ENCODE measurements at places on chromosomes 16 and 17. TPM values are rescaled to one million over a fixed set of nuclear protein-coding genes. Genes with fewer than 3 reads are reported as not detected.

GRCh38 chr16:68238029-68238345 lies 2.1 kb upstream of the ESRP2 start:
- no peak for DNase-seq
- peak overlapping the region; percentile 98 for H3K27ac ChIP-seq
- no peaks in the 10 kb centered on the region for H3K36me3 ChIP-seq
- peaks cover 34% of the 10 kb centered on the region for H3K4me1 ChIP-seq
- H3K27me3 ChIP-seq, result peaks cover 31% of the 10 kb centered on the region

DNA sequence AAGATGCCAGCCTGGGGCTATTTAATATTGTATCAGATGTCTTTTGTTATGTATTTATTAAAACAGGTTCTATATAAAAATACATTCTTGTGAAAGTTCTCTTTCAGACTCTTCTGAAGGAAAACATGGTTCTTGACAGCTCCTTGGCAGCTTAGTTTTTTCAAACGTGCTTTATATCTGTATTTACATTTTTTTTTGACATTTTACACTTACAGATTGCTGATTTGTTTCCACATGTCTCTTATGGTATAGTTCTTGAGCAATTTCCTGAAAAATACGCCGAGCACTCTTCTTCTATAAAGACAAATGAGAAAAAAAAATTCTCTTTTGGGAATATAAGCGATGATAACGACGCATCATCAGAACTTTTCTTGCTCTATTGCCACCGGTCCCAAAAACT lies 9.5 kb downstream of the IGSF6 start:
- no peaks in the 10 kb centered on the region for H3K27me3 ChIP-seq
- DNase-seq, result no peak
- peak overlapping the region; percentile 59 for H3K27ac ChIP-seq

DNA sequence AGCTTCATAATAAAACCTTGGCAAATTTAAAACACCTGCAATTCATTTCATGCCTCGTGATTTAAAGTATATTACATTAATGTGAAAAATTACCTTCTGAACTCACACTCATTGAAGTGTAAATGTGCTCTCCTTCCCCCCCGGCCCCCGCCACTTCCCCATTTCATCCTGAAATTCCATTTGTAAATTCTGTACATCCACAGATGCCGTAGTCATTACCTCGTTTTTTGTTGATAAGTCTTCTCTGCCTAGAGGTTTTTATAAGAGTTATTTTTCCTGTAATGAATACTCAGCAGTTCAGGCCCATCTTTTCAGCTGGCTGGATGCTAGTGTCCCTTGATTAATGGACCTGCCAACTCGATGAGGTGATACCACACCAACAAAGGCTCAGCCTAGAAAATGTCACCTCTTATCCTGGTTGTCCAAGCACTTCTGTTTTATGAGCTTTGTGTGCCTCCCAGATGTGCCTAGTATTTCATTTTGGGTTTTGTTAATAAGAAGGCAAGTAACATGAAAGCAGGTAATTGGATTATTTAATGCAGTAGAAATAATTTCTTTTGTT lies 64.8 kb upstream of the KIFC3 start:
- H3K27me3 ChIP-seq, result peaks cover 2% of the 10 kb centered on the region
- peak overlapping the region; percentile 41 for H3K27ac ChIP-seq
- DNase-seq, result no peak
- no peak overlapping the region for H3K4me3 ChIP-seq

Gene CYLD
- total RNA-seq, result 20.6 TPM
